Fibroblast of lung (primary cell): ENCODE measurements at places on chromosomes 5 and 9.

DNA sequence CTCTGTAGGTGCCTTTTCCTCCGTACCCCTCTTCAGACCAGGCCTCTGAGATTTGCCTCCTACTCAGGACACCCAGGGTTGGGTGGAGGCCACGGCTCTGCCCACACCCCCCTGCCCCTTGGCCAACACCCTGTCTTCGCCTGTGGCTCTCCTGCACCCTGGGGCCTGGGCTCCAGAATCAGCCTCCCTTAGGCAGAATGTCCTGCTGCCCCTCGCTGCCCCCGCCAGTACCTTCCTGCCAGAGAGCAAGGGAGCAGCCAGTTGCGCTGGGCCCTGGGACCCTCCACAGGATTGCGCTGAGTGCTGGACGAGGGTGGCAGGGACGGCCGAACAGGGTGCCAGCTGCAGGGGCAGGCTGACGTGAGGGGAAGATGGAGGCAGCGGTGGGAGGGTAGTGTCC, 53.5 kb downstream of the COL5A1 start:
- DNase-seq, result no peak
- no peak overlapping the region for H3K4me3 ChIP-seq
- H3K36me3 ChIP-seq, result peaks cover 27% of the 10 kb centered on the region
- H3K27me3 ChIP-seq, result no peaks in the 10 kb centered on the region
- peaks cover 13% of the 10 kb centered on the region for H3K4me1 ChIP-seq

- H3K36me3 ChIP-seq, result no peaks in the 10 kb centered on the region
- no peak overlapping the region for H3K27ac ChIP-seq
- DNase-seq, result no peak
Measured at GRCh38 chr9:31983895-31984294, 400.5 kb upstream of the ACO1 start.

- H3K27ac ChIP-seq, result no peak overlapping the region
- no peaks in the 10 kb centered on the region for H3K36me3 ChIP-seq
- no peaks in the 10 kb centered on the region for H3K4me1 ChIP-seq
- no peak overlapping the region for H3K4me3 ChIP-seq
- DNase-seq, result peak; percentile 7
Measured at GRCh38 chr9:19030899-19031298, 2.1 kb downstream of the SAXO1 start.

DNA sequence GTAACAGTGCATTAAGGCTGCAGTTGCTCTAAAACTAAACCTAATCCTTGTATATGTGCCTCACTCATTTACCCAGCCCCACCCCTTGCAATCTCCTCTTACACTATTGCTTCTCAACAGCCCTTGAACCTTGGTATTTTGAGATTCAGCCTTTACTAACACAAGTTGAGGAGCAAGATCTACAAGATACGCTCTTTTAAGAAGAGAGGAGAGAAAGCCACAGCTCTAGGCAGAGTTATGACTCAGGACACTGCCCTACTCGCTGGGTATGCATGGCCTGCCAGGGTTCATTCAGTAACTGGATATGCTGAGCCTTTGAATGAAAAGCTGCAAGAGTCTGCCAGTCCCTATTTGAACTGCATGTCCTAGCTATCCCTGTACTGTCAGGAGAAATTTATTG, 219.5 kb downstream of the PCSK5 start:
- no peaks in the 10 kb centered on the region for H3K4me1 ChIP-seq
- peak; percentile 53 for DNase-seq
- no peaks in the 10 kb centered on the region for H3K36me3 ChIP-seq
- H3K4me3 ChIP-seq, result no peak overlapping the region
- no peak overlapping the region for H3K27ac ChIP-seq

GRCh38 chr9:87286506-87286905, 211.2 kb upstream of the DAPK1 start:
- no peaks in the 10 kb centered on the region for H3K27me3 ChIP-seq
- no peak for DNase-seq
- H3K4me1 ChIP-seq, result no peaks in the 10 kb centered on the region
- H3K4me3 ChIP-seq, result no peak overlapping the region
- no peaks in the 10 kb centered on the region for H3K36me3 ChIP-seq

DNA sequence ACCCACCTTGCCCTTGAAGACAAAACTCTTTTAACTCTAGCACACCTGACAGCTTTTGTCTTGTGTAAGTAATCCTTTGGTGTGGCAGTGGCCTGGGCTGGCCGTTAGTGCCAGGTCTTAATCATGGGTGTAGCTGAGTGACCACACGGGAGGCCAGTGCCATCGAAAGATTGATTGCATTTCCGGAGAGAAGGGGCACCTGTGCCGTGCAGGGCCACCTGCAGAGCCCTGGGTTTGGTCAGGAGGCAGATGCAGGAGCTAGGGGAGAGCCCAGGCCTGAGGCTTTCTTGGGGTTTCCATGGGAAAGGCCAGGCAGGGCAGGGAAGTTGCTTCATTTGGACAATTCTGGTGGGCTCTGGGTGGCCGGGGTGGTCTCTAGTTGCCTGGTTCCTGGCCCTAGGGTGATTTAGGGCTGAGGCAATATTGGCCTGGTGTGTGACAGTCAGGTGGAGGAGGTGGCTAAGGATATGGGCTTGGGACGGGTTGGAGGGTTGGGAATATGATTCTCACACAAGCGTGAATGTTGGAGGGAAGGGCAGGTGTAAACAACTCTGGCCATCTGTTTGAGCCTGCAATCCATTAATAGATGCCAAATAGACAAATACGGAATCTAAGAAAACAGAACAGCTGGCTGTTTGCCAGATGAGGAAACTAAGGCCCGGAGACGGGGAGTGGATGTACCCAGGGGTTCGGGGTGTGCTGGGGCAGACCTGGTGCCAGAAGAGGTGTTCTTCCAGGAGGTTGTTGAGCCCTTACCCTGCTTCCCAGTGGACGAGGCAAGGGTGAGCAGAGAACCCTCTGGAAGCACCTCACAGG, 4.6 kb downstream of the DBH start:
- no peaks in the 10 kb centered on the region for H3K4me1 ChIP-seq
- H3K4me3 ChIP-seq, result no peak overlapping the region
- H3K36me3 ChIP-seq, result no peaks in the 10 kb centered on the region
- H3K27ac ChIP-seq, result no peak overlapping the region

DNA sequence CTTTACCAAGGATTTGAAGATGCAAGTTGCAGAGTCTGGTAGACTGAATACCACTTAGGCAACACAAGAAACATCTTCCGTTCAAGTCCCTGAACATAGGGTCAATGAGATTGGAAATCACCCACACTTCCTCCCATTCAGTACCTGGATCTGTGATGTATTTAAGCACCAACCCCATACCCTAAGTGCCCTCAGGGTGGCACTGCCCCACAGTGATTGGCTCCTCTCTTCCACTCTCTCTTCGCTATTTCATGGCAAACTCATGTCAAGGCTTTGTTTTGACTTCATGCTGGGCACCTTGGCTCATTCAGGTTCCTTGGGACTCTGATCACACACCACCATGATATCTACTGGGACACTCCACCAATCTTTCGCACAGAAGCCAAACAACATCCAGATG, 53.7 kb downstream of the GGTA1 start:
- no peak overlapping the region for H3K27ac ChIP-seq
- no peaks in the 10 kb centered on the region for H3K4me1 ChIP-seq
- H3K36me3 ChIP-seq, result no peaks in the 10 kb centered on the region
- no peak for DNase-seq
- H3K4me3 ChIP-seq, result no peak overlapping the region
- peaks cover 15% of the 10 kb centered on the region for H3K27me3 ChIP-seq

GRCh38 chr9:105355781-105356180, 92.1 kb upstream of the FSD1L start:
- H3K27ac ChIP-seq, result no peak overlapping the region
- H3K36me3 ChIP-seq, result no peaks in the 10 kb centered on the region
- H3K4me3 ChIP-seq, result no peak overlapping the region
- peak; percentile 62 for DNase-seq

DNA sequence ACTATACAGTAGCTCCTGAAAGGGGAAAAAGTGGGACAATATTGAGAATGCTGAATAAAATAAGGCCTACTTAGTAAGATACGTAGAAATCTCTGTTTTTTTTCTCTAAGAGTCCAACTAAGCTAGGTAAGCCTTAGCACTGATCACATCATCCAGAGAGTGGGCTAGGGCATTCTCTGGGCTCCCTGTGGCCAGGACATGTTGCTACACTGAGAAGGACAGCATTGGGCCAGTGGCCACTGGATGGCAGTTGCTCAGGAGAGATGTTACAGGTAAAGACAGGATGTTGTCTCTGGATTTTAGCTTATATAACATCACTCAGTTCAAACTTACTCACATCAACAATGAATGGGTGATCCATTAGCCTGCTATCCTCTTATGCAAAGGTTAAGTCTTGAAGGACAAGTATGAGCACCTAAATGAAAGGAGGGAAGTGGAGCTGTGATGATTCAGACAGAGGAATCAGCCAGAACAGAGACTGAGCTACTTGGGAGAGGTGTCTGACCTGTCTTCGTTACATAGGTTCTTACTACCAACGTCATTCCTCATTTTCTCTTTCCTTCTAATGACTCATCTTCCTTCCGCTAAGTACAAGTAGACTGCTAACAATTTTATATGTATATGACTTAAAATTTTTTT, 226.6 kb upstream of the ADCY2 start:
- H3K27ac ChIP-seq, result no peak overlapping the region
- no peaks in the 10 kb centered on the region for H3K36me3 ChIP-seq
- DNase-seq, result no peak
- no peak overlapping the region for H3K4me3 ChIP-seq
- H3K4me1 ChIP-seq, result no peaks in the 10 kb centered on the region

- H3K27me3 ChIP-seq, result no peaks in the 10 kb centered on the region
- no peak overlapping the region for H3K4me3 ChIP-seq
- H3K27ac ChIP-seq, result no peak overlapping the region
- no peak for DNase-seq
- H3K36me3 ChIP-seq, result no peaks in the 10 kb centered on the region
Measured at GRCh38 chr9:72338631-72339030, 26.4 kb downstream of the ZFAND5 start.

DNA sequence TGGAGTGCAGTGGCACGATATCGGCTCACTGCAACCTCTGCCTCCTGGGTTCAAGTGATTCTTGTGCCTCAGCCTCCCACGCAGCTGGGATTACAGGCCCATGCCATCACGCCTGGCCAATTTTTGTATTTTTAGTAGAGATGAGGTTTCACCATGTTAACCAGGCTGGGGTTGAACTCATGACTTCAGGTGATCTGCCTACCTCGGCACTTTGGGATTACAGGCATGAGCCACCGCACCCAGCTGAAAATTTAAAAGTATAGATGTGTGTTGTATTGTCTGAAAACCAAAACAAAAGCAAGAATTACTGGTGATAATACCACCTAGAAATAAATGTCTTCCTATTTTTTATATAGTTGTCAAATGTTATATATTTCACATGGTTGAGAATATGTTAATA, 162.0 kb upstream of the DMRT1 start:
- no peak overlapping the region for H3K27ac ChIP-seq
- H3K4me1 ChIP-seq, result no peaks in the 10 kb centered on the region
- H3K36me3 ChIP-seq, result no peaks in the 10 kb centered on the region
- H3K4me3 ChIP-seq, result no peak overlapping the region

GRCh38 chr9:113992994-113993393, 85.1 kb downstream of the AMBP start:
- H3K27ac ChIP-seq, result no peak overlapping the region
- H3K27me3 ChIP-seq, result no peaks in the 10 kb centered on the region
- peaks cover 8% of the 10 kb centered on the region for H3K4me1 ChIP-seq
- H3K4me3 ChIP-seq, result no peak overlapping the region
- H3K36me3 ChIP-seq, result peaks cover 3% of the 10 kb centered on the region

DNA sequence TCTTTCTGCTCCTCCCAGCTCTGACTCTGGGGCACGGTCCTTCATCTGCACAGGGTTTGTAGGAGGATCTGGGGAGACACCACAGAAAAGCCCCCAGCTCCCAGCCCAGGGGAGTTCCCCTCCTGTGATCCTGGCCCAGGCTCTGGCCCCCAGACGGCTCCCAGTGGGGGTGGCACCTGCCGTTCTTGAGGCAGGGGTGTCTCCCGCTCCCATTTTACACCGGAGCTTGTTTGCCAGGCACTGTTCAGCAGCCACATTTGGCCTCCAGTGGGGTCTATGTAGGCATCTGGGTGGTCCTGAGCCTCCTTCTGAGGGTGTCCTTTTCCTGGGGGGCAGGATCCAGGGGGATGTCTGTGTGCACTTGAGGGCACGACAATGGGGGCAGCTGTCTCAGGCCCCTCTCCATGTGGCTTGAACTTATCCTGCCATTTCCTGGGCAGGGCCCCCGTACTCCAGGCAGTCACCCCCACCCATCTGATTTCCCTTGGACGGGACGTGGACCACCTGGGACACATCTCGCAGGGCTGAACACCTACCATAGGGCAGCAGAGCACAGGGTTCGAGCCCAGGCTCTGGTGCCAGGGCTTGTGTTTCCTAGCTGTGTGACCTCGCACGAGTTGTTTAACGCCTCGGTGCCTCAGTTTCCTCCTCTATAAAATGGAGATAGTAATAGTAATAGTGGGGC, 275.0 kb upstream of the MVB12B start:
- peaks cover 13% of the 10 kb centered on the region for H3K27me3 ChIP-seq
- H3K4me3 ChIP-seq, result no peak overlapping the region
- DNase-seq, result no peak
- H3K36me3 ChIP-seq, result no peaks in the 10 kb centered on the region
- H3K4me1 ChIP-seq, result no peaks in the 10 kb centered on the region

DNA sequence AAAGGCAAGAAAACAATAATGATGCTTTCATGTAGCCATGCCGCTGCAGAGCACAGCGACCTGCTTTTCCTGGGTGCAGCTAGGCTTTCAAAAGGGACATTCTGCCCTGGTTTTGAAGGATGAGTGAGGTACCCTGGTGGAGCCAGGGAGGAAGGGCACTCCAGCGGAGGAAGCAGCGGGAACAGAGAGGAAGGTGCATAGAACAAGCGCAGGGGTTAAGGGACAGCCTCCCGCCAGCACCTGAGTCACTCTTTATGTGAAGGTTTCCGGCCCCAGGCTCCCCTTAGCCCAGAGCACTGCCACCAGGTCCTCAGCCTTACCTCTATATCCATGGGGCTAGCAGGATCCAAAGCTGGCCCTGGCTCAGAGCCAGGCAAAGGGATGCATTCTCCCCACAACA, 221.1 kb downstream of the CDK5RAP2 start:
- no peak overlapping the region for H3K27ac ChIP-seq
- H3K4me3 ChIP-seq, result no peak overlapping the region
- no peak for DNase-seq
- H3K4me1 ChIP-seq, result no peaks in the 10 kb centered on the region

- peak overlapping the region; percentile 61 for H3K27ac ChIP-seq
- peaks cover 8% of the 10 kb centered on the region for H3K4me1 ChIP-seq
- no peaks in the 10 kb centered on the region for H3K27me3 ChIP-seq
- no peak overlapping the region for H3K4me3 ChIP-seq
Measured at GRCh38 chr5:78907255-78907891, 77.7 kb downstream of the ARSB start.

- H3K27ac ChIP-seq, result no peak overlapping the region
- no peaks in the 10 kb centered on the region for H3K4me1 ChIP-seq
- DNase-seq, result no peak
- no peaks in the 10 kb centered on the region for H3K27me3 ChIP-seq
Measured at GRCh38 chr9:84123648-84124406, 143.2 kb downstream of the RMI1 start.

GRCh38 chr9:81022177-81022576, 667.2 kb downstream of the TLE1 start:
- H3K4me3 ChIP-seq, result no peak overlapping the region
- H3K27me3 ChIP-seq, result no peaks in the 10 kb centered on the region
- H3K4me1 ChIP-seq, result no peaks in the 10 kb centered on the region
